Lung microvascular endothelial cell (primary cell): ENCODE measurements at places on chromosomes 1 and 21.

DNA sequence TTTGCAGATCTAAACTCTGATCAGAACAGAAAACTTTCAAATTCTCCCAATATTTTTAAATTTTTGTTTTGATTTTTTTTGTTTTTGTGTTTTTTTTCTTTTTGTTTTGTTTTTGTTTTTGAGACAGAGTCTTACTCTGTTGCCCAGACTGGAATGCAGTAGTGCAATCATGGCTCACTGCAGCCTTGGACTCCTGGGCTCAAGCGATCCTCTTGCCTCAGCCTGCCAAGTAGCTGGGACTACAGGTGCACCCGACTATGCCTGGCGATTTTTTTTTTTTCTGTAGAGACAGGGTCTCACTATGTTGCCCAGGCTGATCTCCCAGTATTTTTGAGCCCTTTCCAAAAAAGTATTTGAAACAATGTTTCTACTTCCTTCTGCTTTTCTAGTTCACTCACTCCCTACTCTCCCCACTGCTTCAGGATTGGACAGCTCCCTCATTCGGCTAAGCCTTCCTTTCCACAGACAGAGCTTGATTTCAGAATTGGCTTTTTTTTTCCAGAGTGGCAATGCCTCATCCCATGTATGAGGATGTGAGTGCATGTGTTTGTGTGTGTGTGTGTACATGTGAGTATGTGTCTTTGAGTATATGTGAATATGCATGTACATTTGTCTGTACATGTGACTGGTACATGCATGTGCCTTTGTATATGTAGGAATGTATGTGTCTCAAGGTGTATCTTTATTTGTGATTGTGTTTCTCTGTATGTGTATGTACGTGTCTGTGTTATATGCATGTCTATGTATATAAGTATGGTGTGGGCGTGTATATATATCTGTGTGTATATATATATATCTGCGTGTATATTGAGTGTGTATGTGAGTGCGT, 11.9 kb downstream of the LHX4 start:
- peak; percentile 26 for DNase-seq

DNA sequence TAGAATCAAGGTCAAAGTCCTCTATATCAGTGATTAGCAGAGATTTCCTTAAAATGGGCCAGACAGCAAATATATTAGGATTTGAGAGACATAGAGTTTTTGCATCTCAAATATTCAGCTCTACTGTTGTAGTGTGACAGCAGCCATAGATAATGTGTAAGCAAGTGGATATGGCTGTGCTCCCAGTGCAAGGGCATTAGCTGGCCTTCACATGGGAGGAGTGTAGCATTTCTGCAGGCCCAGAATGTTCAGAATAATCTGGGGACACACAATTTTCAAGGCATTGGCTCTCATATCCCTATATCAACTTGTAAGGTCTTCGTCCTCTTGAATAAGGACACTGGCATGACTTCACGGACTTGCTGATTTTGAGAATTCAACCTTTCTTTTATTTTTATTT, 402.3 kb upstream of the ADAMTS5 start:
- DNase-seq, result no peak

DNA sequence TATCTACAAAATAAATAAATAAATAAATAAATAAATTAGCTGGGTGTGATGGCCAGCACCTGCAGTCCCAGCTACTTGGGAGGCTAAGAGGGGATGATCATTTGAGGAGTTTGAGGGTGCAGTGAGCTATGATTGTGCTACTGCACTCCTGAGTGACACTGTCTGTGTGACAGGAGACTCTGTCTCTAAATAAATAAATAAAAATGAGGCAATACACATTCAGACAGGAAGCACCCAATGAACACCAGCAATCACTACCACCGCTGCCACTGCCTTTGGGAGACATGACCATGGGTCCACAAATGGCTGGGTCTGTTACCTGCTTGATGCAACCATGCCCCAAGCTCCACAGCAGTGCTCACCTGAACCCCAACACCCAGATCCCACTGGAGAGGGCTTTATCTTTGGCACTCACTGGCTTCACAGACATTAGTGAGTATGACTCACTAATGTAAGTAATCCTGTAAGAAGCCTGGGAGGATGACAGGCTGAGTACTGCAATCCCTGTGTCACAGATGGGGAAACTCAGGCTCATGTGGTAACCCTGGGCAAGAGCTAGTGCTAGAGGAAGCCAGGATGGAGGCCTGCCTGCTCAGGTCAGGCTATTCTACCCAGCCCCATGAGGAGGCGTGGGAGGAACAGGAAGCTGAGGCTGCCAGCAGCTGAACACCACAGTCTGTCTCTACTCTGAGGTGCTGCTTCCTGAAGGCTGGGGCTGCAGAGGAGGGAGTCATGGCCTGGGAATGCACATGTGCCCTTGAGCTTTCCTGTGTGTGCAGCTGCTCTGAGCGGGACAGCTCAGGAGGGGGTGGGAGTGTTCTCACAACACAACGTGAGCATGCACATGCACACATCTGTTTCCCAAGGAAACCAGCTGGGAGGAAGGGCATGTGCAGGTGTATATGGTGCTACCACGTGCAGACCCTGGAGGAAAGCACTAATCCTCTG, 43.0 kb downstream of the SLC9A1 start:
- peak; percentile 83 for DNase-seq

GRCh38 chr1:53047737-53048736, 14.0 kb upstream of the PODN start:
- DNase-seq, result peak; percentile 55

DNA sequence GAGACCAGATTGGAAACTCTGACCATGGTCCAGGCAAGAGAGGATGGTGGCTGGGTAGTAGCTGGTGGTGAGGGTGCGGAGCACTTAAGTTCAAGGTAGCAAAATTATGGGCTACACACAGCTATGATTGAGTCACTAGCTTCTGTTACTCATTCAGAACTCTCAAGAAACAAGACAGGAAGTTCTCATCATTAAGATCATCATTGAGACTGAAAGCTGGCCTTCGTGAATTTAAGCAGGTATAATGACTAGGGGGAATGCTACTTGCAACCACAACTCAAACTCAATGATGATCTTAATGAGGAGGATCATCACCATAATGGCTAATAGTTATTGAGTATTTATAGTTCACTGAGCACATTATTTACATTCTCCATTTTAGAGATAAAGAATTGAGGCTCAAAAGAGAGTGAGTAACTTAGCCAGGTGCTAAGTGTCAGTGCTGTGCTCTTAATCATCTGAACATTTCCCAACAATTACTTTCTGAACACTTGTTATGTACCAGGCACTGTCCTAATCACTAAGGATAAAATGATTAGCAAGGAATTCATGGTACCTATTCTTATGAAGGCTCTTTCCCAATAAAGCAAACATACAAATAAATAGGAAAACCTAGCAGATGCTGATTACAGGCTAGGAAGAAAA, 286.3 kb upstream of the C1orf105 start:
- DNase-seq, result no peak
